Stimulated activated CD8-positive, alpha-beta memory T cell treated with anti-CD3 and anti-CD28 coated beads, Interleukin-4, amount 100 ng/mL, for 24 hours (primary cell): ENCODE measurements at places on chromosomes 5 and 9.

- DNase-seq, result no peak
Observed at GRCh38 chr5:141127305-141127704, 5.7 kb downstream of the PCDHB4 start.

GRCh38 chr5:6496207-6496584, 47.5 kb downstream of the UBE2QL1 start:
- DNase-seq, result no peak

DNA sequence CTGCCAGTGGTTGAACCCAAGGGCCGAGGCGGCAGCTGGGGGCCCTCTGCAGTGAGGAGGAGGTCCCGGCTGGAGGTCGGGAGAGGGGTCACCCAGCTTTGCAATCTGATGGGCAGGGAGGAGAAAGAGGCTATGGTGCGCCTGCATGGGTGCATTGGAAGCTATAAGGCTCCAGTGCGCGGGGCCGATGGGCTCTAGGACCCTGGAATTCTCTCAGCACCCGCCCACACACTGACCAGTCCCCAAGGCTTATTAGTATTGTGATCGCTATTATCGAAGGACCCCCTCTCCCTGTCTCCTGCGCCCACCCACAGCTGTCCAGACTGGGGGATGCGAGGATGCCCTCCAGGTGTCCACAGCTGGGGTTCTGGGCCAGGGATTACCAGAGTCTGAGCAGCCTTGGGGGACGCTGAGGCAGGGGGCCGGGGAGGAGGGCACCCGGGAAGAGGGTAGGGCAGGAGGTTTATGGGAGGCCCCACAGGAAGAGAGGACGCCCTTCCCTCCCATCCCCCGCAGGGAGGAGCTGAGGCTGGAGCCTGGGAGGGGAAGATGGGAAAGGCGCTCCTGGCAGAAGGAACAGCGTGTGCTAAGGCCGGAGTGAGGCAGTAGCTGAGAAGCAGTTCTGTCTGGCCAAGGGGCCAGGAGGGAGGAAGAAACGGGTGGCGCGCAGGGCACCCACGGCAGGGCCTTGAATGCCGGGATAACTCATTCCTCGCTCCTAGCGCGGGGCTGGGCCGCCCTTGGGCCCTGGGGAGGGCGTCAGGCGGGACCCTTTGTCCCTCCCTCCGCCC, 24.2 kb downstream of the C9orf50 start:
- DNase-seq, result no peak

DNA sequence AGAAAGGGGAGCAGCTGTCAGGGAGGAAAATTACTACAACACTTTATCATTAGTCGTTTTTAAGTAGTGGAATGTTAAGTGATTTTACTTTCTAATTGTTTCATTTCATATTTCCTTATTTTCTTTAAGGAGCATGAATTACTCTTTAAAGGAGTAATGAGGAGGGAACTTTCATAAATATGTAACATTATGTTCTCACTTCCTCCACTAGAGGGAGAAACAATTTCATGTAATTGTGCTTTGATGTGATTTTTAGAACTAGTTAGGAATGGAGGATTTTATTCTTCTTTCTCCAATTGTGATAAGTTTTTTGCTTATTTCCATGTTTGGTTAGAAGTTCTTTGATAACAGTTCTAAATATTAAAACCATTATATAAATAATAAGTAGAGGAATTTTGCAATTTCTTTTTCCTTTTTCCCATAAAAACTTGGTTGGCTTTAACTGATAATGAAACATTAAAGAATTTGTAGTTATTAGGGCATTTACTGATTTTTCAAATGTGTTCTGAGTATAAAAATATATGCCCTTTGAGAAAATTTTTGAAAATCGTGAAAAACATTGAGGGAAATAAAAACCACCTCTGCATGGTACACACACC, 25.6 kb downstream of the CEP78 start:
- DNase-seq, result no peak

GRCh38 chr9:32401488-32401887, 17.0 kb downstream of the ACO1 start:
- DNase-seq, result no peak
